ENCODE measurements at places on chromosomes 5 and 9.

- no peak for DNase-seq
Observed at GRCh38 chr5:10691826-10692785, 68.9 kb downstream of the DAP start.

- no peak for DNase-seq
Observed at GRCh38 chr5:174172152-174172551, 126.6 kb downstream of the NSG2 start.

- no peak for DNase-seq
Observed at GRCh38 chr5:58893551-58893950, 310.7 kb downstream of the RAB3C start.

- DNase-seq, result no peak
Observed at GRCh38 chr5:65808818-65809217, 86.8 kb downstream of the NLN start.

GRCh38 chr5:123945548-123945947 is 433.6 kb downstream of the CSNK1G3 start:
- DNase-seq, result no peak

GRCh38 chr9:135580664-135581380 is 19.3 kb downstream of the PAEP start:
- no peak for DNase-seq

DNA sequence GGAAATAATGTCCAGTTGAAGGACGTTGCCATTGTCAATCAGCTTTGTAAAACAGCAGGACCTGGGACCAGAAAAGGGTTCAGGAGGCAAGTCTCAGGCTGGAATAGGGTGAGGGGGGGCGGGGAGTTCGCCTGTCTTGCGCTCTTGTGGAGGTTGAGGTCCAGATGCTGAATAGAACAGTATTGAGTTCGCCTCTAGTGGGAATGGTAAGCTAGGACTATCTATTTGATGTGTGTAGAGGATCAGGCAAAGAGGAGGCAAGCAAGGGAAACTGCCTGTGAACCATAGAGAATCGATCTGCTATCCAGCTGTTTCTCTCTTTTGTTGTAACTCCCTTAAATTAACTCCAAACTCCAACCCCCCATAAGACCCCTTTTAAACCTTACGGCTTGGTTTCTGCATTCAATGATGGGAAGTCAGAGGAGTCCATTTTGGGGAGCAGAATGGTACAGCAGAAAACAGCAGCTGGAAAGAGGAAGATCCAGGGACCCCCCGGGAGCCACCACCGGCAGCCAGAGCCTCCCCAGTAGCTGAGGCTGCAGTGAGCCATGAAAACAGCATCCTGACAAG is 133.7 kb downstream of the SLC28A3 start:
- DNase-seq, result no peak

DNA sequence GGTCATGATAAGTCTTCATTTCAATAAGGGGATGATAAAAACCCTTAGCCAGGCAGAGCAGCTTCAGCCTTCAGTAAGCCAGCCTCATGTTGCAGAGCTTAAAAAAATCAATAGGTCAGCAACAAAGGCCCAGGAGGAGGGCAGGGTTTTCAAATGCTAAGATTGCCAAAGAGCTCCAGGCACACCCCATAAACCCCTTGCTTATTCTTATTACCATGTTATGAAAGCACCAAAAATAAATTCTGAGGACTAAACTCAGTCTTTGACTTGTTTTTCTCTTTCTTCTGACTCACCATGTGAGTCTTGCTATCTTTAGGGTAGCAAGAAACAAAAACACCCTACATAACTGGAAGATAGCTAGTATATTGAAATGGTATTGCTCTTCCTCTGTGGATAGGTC is 317.1 kb downstream of the KCTD16 start:
- no peak for DNase-seq

DNA sequence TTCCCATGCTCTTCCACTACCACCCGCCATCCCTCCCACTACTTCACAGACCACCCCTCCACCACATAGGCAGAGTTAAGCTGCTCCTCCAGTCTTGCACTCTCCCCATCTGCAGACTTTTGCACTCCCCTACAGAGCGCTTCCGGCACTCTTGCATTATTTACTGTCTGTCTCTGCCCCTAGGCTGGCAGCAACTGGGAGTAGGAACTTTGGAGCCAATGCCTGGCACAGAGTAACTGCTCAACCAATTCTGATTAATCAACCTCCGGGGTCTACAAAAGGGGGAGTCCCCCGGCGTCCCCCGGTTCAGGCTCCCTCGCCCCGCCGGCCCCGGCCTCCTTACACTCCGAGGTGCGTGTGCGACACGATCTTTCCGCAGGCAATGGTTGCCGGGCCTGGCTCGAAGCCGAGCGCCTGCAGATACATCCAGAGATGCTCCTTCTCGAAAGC is 498 bp downstream of the HAUS6 start:
- DNase-seq, result no peak

GRCh38 chr5:9316733-9317132 is 229.1 kb downstream of the SEMA5A start:
- DNase-seq, result no peak

DNA sequence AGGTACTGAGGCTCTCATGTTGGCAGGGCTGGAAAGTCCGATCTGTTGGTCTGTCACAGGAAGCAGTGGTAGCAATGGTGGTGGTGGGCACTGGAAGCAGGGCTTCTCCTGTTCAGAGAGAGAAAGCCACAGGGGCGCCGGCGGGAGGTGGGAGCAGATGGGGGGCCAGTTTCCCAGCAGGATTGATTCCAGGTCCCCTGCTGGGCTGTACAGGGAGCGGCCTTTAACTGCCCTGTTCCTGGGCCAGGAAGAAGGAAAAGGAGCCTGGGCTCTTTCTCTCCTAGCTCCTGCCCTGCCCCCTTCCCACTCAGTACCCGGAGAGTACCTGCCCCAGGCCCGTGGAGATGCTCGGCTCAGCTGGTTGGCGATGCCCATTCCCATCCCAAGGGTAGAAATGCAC is 2.6 kb upstream of the DAB2IP start:
- no peak for DNase-seq

DNA sequence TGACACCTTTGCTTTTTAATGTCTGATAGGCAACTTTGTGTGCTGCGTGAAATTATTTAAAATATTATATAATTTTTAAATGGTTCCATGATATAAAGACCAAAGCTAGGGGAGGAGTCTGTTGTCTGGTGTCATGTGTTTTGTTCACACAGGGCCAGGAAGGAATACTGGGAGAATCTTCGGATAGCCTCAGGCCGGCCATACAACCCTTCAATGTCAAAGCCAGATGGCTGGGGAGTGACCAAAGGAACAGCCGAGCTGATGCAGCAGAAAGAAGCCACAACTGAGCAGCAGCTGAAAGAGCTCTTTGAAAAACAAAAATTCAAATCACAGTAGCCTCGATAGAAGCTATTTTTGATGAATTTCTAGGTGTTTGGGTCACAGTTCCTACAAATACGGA is 19.2 kb downstream of the BHMT start:
- no peak for DNase-seq

GRCh38 chr9:106625259-106625789 is 237.6 kb upstream of the ZNF462 start:
- no peak for DNase-seq

- DNase-seq, result no peak
Observed at GRCh38 chr5:178429491-178430185, 160.6 kb downstream of the COL23A1 start.

GRCh38 chr5:132756542-132756941 is 9.3 kb downstream of the CCNI2 start:
- DNase-seq, result no peak

- DNase-seq, result no peak
Observed at GRCh38 chr5:112116371-112116770, 302.7 kb downstream of the EPB41L4A start.
